ENCODE measurements at places on chromosomes 4 and X. TPM values are rescaled to one million over a fixed set of nuclear protein-coding genes. Genes with fewer than 3 reads are reported as not detected.

Gene PTCHD1
- total RNA-seq: not detected

Gene CABS1
- not detected for total RNA-seq

Gene SPANXB1
- not detected for total RNA-seq

Gene MAGED4
- total RNA-seq: 18.6 TPM

Gene GPRASP2
- total RNA-seq: 29.3 TPM

Gene MSX1
- total RNA-seq: 0.56 TPM

Gene IL13RA1
- 37.4 TPM for total RNA-seq

Gene ZAR1
- total RNA-seq: not detected

Gene FAM9B
- not detected for total RNA-seq

Gene SOD3
- 156 TPM for total RNA-seq

Gene AMER1
- total RNA-seq: 1.2 TPM

Gene HTN3
- not detected for total RNA-seq

Gene GAGE12D
- total RNA-seq: not detected

Gene C4orf50
- under 0.01 TPM for total RNA-seq

Gene USP51
- 1.2 TPM for total RNA-seq

Gene POF1B
- total RNA-seq: under 0.01 TPM

Gene NXF2B
- not detected for total RNA-seq

Gene FAM149A
- 2.3 TPM for total RNA-seq

Gene MID2
- total RNA-seq: 7.7 TPM

Gene RWDD4
- 19.7 TPM for total RNA-seq

Gene CT83
- not detected for total RNA-seq

Gene HTN1
- total RNA-seq: not detected

Gene APOO
- 14.6 TPM for total RNA-seq

Gene PRR32
- total RNA-seq: not detected

Gene MAGEB1
- not detected for total RNA-seq

Gene KDR
- 33.7 TPM for total RNA-seq

Gene GPC4
- 0.85 TPM for total RNA-seq

Gene RHOXF1
- not detected for total RNA-seq

Gene CDX4
- not detected for total RNA-seq

Gene RADX
- total RNA-seq: 2.5 TPM

Gene CHRDL1
- 0.19 TPM for total RNA-seq

Gene ODAPH
- total RNA-seq: not detected

Gene CCSER1
- not detected for total RNA-seq

Gene MAGEA2
- total RNA-seq: not detected

Gene GPR82
- total RNA-seq: not detected

Gene SLC34A2
- total RNA-seq: under 0.01 TPM
